ENCODE measurements at places on chromosomes 13 and 19.

DNA sequence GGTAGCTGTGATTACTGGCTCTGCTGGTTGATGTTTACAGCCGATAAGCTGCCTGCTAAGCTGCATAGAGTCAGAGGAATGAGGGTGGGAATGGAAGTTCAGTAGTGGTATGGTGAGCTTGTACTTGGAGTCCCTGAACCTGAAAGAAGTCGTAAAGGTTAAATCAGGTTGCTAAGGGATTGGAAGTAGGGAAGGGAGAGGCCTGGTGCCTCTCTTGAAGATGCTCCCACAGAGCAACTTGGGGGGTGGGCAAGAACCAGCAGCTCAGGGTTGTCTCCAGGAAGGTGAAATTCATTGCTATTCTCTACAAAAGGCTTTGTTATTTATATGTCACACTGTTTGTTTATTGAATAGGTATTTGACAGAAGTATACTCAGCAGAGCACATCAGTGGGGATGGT, 73.8 kb upstream of the OLFM4 start:
- no peaks in the 10 kb centered on the region for H3K27me3 ChIP-seq
- no peak for DNase-seq
- no peaks in the 10 kb centered on the region for H3K4me1 ChIP-seq
- no peak overlapping the region for H3K27ac ChIP-seq
- H3K4me3 ChIP-seq = no peak overlapping the region

DNA sequence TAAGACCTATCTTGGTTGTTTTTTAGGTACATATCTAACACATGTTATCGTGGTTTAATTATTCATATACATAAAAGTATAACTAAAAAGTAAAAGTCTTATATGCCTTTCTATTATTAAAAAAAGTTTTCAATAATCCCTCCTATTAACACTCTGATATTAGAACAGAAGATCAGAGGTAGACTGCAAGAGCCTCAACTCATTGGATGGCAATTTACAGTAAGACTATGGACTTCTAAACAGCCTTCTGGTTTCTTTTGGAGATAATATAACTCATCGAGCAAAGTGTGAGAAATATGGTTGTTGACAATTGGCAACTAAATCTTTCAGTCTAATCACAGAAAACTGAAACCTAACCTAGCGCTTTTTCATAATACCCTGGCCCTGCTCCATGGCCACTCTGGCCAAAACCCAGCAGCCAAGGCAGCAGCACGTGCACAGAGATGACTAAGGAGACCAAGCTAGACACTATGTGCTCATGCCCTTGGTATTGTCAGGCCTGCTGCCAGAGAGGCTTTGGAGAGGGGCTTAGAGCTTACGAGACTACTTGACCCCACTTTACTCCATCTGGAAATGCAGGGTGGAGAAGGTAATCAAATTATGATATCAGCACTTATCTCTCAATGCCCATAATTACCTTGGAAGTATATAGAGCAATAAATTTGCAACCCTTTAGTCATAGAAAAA, 40.6 kb upstream of the EEF1AKMT1 start:
- H3K27me3 ChIP-seq = no peaks in the 10 kb centered on the region
- H3K4me3 ChIP-seq = no peak overlapping the region
- DNase-seq = peak; percentile 19
- no peak overlapping the region for H3K27ac ChIP-seq
- H3K36me3 ChIP-seq = peaks cover 11% of the 10 kb centered on the region

DNA sequence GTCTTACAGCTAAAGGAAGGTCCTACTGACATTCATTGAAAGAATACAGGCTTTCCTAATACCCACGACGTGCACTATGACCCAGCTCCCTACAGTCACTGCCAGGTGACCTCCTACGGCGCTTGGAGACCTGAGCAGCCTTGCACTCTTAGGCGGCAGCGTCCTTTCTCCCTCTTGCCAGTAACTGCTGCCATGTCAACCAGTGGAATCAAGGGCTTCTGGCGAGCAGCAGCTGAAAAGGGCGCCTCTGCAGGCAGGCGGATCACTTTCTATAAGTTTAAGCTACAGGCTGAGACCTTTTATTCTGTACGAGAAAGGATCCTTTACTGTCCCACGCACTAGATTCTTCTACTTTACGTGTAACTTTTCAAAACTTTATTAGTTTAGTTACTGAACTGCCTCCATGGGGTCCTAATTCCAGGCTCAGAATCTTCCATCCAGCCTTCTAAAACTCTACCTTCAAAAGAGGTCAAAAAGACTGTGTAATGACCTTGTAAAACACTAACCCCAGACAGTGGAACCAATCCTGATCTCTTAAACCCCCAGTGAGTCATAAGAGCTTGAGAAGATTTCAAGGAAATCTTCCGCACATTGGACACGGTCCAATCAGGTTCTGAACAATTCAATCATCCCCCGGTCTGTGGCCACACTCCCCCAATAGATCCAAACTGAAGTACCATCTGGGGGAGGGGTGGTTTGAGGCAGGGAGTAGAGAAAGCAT, 1.9 kb downstream of the KCTD12 start:
- H3K27ac ChIP-seq = peak overlapping the region; percentile 49
- H3K4me3 ChIP-seq = peak overlapping the region; percentile 88
- H3K27me3 ChIP-seq = no peaks in the 10 kb centered on the region
- peaks cover 14% of the 10 kb centered on the region for H3K4me1 ChIP-seq
- peak; percentile 53 for DNase-seq

DNA sequence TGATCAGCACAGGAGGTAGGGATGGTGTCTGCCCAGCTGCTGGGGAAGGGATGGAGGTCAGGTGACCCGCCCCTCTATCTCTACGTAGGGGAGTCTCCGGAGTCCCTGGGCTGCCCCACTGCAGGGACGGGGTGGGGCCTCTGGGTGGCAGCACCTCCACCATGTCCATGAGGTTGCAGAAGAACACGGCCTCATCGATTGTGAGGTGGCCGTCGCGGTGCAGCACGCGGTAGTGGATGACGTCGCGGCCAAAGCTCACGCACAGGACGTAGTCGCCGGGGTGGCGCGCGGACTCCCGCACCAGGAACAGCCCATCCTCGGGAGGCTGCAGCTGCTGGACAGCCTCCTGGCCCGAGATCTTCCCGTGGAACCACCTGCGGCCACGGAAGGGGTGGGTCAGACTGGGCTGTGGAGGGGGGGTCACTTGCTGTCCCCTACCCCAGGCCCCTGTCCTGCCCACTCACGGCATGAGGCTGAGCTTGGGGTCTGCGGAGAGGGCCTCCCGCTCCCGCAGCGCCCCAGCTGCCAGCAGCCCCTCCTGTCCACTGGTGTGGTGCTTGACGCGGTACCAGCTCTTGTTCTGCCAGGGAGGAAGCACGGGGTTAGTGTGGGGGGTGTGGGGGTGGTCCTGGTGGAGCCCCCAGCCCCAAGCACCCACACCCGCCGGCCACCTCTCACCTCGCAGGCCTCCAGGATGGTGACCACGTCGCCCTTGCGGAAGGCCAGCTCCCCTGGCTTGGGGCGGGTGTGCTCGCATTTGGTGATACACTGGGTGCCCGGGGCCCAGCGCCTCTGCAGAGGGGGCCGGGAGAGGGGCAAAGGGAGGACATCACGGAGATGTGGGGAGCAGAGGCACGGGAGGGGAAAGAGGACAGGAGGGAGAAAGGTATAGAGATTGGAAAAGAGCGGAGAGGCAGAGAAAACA, 2.3 kb downstream of the MATK start:
- H3K27ac ChIP-seq = no peak overlapping the region
- peaks cover 28% of the 10 kb centered on the region for H3K27me3 ChIP-seq
- DNase-seq = no peak

DNA sequence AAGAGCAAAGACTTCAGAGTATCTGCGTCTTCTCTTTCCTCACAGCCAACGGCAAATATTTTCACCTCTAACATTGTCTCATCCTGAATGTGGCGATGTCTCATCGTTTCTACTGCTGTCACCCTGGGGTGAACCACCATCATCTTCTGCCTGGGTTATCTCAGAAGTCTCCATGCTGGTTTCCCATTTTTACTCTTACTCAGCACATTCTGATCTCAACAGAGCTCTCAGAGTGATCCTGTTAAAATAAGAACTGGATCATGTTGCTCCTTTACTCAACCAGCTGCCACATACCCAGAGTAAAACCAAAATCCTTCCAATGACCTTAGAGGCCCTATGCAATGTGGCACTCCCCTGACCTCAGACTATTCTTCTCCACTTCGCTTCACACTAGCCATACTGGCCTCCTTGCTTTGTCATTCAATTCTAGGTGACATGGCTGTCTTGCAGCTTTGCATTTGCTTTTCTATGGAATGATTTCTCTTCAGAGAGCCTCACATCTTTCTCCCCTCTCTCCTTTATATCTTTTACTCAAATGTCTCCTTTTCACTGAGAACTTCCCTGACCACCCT, 7.8 kb upstream of the OLFM4 start:
- no peaks in the 10 kb centered on the region for H3K4me1 ChIP-seq
- no peak overlapping the region for H3K4me3 ChIP-seq
- no peaks in the 10 kb centered on the region for H3K36me3 ChIP-seq
- H3K27me3 ChIP-seq = no peaks in the 10 kb centered on the region
- H3K27ac ChIP-seq = no peak overlapping the region
- DNase-seq = no peak

GRCh38 chr19:46620716-46621115, 4.2 kb downstream of the PTGIR start:
- H3K27me3 ChIP-seq = peaks cover 20% of the 10 kb centered on the region
- peak overlapping the region; percentile 18 for H3K4me3 ChIP-seq
- H3K4me1 ChIP-seq = peaks cover 22% of the 10 kb centered on the region
- H3K36me3 ChIP-seq = no peaks in the 10 kb centered on the region

DNA sequence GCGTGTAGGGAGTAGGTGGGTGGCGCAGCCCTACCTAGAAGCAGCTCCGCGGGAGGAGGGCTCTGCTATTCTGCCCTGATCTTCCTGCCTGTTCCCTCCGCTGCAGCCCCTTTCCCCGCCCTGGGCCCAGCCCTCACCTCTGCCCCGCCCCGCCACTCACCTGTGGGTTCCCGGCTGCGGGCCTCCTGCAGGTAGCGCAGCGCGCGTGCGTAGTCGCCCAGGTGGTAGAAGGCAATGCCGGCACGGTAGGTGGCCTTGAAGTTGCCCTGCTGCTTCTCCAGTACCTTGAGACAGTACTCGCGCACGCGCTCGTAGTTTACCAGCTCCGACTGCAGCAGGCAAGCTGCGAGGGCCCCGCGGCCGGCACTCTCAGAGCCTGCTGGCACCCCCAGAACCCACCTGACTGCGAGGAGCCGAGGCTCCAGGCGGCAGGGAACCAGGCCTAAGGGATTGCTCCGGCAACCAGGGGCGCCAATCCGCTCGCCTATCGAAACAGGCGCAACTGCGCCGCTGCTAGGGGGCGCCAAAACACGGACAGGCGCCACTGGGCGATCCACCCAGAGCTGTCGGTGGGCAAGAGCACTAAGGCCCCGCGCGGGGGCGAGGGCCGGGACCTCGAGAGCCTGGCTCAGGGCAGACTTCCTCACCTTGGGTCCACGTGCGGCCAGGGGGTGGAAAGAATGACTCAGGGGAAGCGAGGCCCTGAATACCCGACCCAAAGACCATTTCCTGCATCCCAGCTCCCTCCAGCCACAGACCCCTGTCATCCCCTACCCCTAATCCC, 965 bp downstream of the TTC9B start:
- H3K4me1 ChIP-seq = peaks cover 18% of the 10 kb centered on the region
- H3K36me3 ChIP-seq = no peaks in the 10 kb centered on the region
- H3K27ac ChIP-seq = no peak overlapping the region
- H3K27me3 ChIP-seq = peaks cover 45% of the 10 kb centered on the region

- peak overlapping the region; percentile 50 for H3K4me3 ChIP-seq
- DNase-seq = no peak
- H3K27me3 ChIP-seq = no peaks in the 10 kb centered on the region
- H3K36me3 ChIP-seq = peaks cover 39% of the 10 kb centered on the region
Observed at GRCh38 chr19:40688987-40689338, 1.5 kb downstream of the NUMBL start.

DNA sequence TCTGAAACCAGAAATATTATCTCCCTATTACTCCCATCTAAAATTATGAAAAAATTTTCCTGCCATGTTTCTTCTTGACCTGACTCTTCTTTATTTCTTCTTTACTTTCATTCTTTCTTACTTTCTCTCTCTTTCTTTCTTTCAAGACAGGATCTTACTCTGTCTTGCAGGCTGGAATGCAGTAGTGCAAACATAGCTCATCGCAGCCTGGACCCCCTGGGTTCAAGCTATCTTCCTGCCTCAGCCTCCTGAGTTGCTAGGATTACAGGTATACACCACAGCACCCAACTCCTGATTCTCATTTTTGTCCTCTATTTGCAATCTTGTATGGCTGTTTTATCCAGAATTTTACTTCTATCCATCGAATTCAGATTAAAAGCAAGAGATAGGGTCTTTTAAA, 631.1 kb downstream of the TBC1D4 start:
- H3K27me3 ChIP-seq = no peaks in the 10 kb centered on the region
- DNase-seq = no peak
- H3K27ac ChIP-seq = no peak overlapping the region
- H3K4me1 ChIP-seq = no peaks in the 10 kb centered on the region
- no peak overlapping the region for H3K4me3 ChIP-seq

DNA sequence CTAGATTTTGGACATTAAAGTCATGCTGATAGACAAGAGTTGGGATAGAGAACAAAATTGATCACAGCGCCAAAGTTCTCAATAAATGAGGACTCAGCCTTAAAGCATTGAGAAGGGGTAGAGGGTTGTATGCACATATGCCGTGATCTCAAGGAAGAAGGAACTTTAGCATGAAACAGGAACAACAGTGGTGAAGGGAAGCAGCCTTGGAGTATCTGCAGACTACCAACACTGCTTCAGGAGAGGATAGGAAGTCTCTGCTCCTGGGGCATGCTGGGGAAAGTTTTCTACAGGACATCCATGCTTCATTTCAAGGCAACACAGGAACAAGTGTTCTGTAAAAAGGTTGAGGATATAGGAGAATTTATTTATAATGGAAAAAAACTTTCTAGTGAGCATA, 111.9 kb upstream of the MLNR start:
- no peak overlapping the region for H3K27ac ChIP-seq
- H3K4me1 ChIP-seq = peaks cover 9% of the 10 kb centered on the region
- no peak for DNase-seq

DNA sequence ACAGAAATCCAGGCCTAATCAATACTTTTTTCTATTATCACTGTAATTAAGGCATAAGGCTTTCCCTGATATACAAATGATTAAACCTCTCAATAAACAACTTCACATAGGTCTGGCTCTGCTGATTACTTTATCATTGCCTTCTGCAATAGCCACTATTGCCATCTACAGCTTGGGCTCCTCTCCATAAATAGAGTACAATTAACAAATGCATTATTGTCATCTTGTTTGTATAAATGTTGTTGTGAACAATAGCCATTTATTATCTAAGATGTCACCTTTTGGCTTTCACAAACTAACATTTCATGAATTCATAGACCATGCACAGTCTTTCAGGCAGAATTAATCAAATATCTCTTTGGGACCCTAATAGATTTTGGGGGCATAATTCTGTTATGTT, 53.3 kb downstream of the NHLRC3 start:
- no peak overlapping the region for H3K4me3 ChIP-seq
- DNase-seq = no peak
- no peak overlapping the region for H3K27ac ChIP-seq
- peaks cover 5% of the 10 kb centered on the region for H3K4me1 ChIP-seq
- no peaks in the 10 kb centered on the region for H3K36me3 ChIP-seq

Data from large intestine (tissue), 12 donors.